ENCODE measurements at places on chromosomes 7 and 10. TPM values are rescaled to one million over a fixed set of nuclear protein-coding genes. Genes with fewer than 3 reads are reported as not detected.

CCDC126 gene
- total RNA-seq = 15.0 TPM

PTN gene
- 0.23 TPM for total RNA-seq

GNGT1 gene
- total RNA-seq = 0.65 TPM

DNA sequence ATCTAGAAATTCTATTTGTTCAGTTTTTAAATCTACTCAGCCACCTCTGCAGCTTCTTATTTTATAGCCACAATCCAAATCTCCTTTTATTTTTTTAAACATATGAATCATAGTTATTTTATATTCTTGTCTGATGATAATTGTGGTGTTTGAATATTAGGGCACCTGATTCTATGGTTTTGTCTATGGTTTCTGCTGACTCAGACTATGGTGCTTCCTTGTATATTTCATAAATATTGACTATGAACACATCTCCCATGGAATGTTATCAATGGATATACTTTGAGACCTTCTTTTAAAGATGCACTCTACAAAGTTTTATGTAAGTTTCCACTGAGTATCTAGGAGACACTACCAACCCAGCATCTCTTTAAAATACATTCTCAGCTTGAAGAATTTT, 1027.0 kb upstream of the AUTS2 start:
- DNase-seq = no peak

GRCh38 chr7:2938514-2939192, 94.5 kb upstream of the GNA12 start:
- no peak for DNase-seq

DNA sequence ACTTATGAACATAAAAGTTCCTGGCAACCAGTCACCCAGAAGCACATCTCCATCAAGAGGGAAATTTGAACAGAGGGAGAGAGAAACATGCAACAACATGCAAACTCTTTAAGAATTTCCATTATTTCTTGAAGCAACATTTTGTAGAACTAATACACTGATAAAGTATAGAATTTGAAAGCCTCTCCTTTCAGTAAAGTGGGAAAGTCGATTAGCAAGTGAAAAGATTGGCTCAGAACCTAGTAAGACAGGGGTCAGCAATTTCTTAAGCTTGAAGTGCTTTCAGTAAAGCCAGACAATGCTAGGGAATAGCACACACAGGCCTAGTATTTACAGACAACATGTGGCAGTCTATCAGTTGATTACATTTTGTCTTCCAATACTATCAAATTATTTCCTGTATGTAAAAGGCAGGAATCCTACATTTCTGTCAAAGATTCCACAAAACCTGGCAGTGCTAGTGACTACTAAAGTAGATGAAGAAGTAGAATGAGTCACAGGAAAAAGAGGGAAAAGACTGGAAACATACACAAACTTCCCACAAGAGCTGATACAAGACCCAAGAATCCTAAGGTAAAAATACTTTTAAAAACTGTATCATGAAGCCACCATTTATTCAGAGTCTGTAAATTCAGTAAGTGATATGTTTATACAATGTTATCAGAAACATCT, 25.2 kb downstream of the DNAJC1 start:
- DNase-seq = no peak

Data from SJCRH30 (cell line).